ENCODE measurements at places on chromosomes 2 and 18. TPM values are rescaled to one million over a fixed set of nuclear protein-coding genes. Genes with fewer than 3 reads are reported as not detected.

KCTD1 gene
- 22.5 TPM for total RNA-seq

DPYSL5 gene
- total RNA-seq: not detected

DNA sequence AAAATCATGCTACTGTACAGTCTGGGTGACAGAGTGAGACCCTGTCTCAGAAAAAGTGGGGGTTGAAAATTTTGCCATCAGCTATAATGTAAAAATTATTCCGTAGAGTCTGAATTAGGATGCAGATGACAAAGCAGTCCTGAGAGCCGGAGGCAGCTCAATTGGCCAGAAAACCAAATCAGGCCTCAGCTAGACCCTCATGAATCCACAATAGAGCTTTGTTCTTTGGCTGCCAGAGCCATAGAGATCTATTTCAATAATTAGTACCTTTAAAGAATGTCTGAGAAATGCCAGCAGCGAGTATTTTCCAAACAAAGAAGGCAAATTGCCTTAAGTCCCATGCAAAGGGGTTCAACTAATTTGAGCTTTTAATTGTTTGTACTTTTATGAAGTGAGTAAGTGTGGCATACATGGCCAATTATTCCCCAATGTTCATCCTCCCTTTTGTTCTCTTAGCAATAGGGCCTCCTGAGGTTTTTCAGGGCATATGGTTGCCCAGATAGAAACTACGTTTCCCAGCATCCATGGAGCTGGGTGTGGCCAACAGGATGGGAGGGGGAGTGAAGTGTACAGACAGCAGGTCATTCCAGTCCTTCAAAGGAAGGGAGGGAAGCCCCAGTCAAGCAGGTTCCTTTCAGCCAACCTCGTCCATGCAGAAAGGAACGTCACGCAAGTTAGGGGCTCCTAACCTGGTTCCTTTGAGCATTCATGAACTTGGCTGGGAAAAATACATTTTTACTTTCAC is 211.3 kb upstream of the APCDD1 start:
- DNase-seq: no peak

DNA sequence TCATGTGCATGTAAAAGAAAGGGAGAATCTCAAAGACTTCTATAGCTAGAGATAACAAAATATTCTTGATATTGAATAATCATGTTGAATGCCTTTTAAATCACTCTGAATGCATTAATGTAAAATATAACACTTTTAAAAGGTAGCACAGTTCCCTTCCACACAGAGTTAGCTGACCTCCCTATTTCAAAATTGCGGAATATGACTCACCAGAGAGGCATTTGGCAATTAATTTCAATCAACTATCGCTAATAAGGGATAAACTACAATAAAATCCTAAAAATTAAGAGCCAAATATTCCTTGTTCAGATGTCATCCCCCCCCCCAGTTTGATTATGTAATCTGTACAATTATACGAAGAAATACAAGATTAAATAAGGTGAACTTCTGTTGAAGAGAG is 29.3 kb downstream of the ZC3H15 start:
- DNase-seq: no peak

DNA sequence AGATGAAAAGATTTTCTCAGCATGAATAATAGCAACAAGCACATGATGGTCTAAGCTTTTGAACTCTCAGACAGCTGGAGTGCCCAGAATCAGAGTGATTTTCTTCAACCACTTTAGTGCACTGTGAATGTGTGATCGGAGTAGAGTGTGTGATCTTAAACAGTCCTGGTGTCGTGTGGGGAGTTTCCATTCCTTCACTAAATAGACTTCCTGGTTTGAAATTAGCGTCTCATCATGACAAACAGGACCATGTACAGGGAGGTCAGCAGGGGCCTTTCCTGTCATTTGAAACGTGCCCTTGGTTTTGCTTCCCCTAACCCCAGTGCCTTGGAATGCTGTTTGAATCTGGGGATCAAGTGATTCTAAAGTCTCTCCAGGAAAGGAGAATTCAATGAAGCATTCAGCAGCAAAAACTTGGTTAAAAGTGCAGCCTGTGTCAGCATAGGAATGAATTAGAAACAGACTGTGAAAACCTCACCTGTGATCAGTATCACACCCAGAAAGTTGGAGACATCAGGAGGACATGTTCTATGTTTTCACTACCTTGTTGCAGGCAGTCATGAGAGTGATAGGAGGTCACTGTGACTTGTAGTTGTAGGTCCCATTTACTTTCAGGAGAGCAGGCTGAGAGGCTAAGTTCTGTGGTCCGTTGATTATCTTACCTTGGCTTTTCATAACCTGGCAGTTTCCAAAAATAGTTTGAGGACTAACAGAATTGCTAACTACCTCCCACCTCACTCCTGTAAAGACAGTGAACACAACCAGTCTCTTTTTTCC is 400.3 kb downstream of the MTX2 start:
- DNase-seq: no peak

- DNase-seq: no peak
These were observed 218.5 kb upstream of the HDAC4 start for GRCh38 chr2:239619369-239619768.

- DNase-seq: no peak
These were observed 121.8 kb downstream of the MEMO1 start for GRCh38 chr2:31889044-31889443.

GRCh38 chr2:216299588-216299987 is 72.7 kb downstream of the MARCHF4 start:
- no peak for DNase-seq

- DNase-seq: no peak
These were observed 41.4 kb upstream of the ROCK2 start for GRCh38 chr2:11385847-11386246.

GRCh38 chr2:110838657-110839384 is 106.4 kb downstream of the ACOXL start:
- no peak for DNase-seq

Measured in NCI-H460 (cell line).